ENCODE measurements at places on chromosomes 5 and 9.
A peak's percentile ranks its signal among the peaks of the same experiment; 100 is the strongest.

- peak; percentile 47 for DNase-seq
Observed at GRCh38 chr5:150081541-150082283, 4.6 kb downstream of the CSF1R start.

GRCh38 chr5:132296412-132297016 lies 2.3 kb downstream of the SLC22A4 start:
- no peak for DNase-seq

- DNase-seq = no peak
Observed at GRCh38 chr5:145835848-145836239, 702 bp upstream of the PRELID2 start.

- no peak for DNase-seq
Observed at GRCh38 chr9:136917902-136918301, 26.6 kb downstream of the FBXW5 start.

DNA sequence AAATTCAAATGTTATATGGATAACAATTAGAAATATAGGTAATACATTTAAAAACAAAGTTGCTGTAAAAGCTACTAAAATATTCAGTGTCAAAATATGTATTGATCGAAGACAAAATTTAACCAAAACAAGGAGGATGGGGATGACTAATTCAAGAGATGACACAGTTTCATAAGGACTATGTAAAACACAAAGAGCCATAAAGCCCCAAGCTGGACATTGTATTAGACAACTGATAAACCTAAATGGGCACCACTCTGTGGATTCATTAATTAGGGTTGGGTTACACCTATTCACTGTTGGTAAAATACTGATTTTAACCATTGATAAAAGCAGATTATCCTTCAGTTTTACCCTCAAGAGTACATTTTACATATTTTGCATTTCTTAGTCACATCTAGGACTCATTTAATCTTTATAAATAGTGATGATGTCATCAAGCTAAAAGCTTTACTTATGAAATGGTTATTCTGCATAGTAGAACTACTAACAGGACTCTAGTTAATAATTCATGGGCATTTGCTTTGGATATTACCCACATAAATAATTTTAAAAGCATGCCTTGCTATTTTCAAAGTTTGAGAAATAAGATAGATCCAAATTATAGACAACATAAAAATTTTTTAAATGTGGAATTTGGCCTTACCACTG lies 13.7 kb downstream of the TUT7 start:
- DNase-seq = no peak

- DNase-seq = no peak
Observed at GRCh38 chr5:175588709-175589429, 69.0 kb upstream of the HRH2 start.

DNA sequence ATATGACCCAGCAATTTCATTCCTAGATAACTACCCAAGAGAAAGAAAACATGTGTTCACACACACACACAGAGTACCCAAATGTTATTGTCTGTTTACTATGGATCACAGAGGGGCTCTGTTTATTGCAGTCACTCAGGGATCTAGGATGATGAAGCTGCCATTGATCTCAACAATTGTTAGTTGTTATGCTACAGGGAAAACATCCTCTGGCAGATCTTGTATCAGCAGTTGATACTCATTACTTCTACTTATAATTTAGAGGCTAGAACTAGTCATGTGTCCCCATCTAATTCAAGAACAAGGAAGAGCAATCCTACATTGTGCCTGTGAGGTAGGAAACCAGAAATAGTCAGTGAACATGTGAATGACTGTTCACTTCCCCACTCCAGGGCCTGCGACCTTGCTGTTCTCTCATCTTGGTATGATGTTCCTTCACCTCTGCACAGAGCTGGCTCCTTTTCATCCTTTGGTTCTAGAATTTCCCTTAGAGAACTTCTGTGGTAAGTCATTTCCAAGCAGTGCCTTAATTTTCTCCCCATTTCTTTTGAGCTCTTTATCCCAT lies 30.3 kb downstream of the NMUR2 start:
- DNase-seq = no peak

GRCh38 chr5:92402045-92402444 lies 1018.9 kb upstream of the ARRDC3 start:
- no peak for DNase-seq

DNA sequence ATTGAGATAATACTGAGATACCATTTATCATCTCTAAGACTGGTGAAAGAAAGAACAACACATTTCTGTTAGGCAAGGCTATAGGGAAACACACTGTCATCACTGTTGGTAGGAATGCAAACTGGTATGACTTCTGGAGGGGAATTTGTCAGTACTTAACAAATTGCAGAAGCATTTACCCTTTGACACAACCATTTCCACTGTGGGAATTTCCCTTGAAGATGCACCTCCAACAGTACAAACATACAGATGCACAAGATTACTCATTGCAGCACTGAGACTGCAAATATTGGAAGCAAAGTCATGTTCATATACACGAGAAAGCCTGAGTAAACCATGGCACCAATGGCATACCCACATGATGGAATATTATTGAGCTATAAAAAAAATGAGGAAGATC lies 17.6 kb downstream of the GM2A start:
- DNase-seq = no peak

Data from tongue (tissue), 3 donors.